M059J (cell line): ENCODE measurements at places on chromosomes 3 and 15.

DNA sequence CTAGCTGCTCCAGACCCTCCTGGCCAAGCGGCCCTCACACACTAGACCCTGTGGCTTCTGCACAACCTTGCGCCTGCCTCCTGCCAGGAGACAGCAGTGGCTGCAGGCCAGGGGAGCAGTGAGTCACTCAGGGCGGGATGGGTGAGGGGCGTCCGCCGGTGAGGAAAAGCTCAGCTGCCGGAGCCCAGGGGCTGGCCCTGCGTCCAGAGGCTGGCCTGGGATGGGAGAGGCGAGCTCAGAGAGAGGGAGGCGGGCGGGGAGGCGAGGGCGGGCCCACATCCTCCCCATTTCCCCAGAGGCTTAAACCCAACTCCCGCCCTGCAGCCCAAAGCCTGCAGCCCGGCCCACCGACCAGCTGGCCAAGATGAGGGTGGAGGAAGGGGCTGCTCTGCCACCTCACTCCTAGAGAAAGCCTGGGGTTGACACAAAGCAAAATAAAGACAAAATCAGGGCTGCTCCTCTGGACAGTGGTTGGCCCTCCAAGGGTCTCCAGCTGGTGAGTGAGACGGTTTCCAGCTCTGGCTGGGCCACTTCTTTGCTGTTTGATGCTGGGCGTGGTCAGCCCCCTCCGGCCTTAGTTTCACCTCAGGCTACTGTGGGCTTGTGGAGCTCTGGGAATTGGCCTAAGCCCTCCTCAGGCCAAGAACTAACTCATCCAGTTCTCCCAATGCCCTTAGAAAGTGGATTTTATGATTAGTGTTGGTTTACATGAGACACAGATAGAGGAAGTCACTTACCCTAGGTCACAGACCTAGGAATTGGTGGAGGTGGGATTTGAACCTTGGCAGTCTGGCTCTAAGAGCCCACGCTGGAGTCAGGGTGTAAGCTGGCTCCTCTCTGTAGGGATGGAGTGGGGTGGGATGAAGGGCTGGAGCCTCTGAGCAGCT lies 50.6 kb downstream of the IQSEC1 start:
- peak; percentile 90 for DNase-seq

DNA sequence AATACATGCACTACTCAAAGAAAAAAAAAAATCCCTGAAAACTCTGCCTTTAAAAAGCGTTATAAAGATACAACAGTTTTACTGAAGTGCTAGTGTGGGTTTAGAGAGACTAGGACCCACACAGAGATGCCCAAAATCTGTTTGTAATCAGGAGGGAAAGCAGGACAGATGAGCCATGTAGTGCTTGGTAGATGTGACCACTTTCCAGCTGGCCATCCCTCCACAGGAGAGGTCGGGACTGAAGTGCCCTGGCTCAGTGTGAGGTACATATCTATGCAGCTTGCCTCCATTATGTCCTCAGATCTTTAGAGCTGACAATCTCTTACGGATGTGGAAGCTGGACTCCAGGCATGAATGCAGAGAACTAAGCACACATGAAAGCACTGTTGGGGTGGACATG lies 57.5 kb upstream of the NANOGP8 start:
- no peak for DNase-seq

DNA sequence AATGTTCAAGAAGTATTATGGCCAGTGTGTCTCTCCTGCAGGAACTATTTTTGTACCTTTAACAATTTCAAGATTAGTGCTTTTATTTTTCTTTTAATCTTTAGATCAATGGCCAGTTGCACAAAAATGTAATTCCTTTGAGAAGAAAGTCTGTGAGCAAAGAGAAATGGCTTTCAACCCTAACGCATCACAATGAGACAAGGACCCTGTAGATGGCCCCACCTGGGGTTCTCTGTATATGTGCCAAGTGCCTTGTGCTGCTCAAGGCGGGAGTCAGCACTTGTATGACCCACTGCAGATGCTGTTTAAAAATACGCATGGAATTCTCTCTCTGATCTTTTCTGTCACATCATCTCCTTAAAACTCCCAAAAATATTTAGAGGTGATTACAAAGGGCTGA lies 453.4 kb downstream of the OCA2 start:
- DNase-seq: no peak

DNA sequence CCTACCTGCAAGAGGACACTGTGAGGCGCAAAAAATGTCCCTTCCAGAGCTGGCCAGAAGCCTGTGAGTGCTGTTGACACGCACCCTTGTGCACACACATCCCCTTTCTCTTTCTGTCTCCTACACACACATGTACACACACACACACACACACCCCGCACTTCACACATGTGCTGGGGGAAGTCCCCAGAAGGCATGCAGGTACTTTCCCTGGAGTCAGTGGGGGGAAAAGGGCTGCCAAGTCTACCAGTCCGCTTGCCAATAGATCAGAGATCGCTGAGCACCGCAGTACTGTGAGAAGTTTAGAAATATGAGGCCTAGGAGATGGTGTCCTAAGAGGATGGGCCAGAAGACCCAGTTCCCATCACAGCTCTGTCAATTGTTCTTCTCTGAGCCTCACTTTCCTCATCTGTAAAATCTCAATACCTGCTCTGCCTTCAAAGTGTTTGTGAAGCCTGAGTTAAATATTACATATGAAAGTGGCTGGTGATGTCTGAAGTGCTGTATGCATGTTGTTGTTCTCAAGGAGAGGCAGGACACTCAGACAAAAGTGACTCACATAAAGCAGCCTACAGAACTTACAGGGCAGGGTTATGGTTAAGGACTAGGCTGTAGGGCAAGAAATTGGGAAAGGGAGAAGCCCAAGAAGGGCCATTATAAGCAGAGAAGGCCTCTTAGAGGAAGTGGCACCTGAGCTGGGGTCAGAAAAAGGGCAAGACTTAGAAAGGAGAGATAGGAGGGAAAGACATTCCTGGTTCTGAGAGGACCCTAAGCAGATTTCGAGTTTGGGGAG lies 6.8 kb downstream of the IL17RE start:
- no peak for DNase-seq

- DNase-seq: no peak
Measured at GRCh38 chr3:50759015-50759414, 84.3 kb downstream of the DOCK3 start.

GRCh38 chr15:80754014-80754413 lies 25.2 kb upstream of the CEMIP start:
- DNase-seq: no peak

- no peak for DNase-seq
Measured at GRCh38 chr3:100533176-100533575, 40.8 kb downstream of the TMEM45A start.

DNA sequence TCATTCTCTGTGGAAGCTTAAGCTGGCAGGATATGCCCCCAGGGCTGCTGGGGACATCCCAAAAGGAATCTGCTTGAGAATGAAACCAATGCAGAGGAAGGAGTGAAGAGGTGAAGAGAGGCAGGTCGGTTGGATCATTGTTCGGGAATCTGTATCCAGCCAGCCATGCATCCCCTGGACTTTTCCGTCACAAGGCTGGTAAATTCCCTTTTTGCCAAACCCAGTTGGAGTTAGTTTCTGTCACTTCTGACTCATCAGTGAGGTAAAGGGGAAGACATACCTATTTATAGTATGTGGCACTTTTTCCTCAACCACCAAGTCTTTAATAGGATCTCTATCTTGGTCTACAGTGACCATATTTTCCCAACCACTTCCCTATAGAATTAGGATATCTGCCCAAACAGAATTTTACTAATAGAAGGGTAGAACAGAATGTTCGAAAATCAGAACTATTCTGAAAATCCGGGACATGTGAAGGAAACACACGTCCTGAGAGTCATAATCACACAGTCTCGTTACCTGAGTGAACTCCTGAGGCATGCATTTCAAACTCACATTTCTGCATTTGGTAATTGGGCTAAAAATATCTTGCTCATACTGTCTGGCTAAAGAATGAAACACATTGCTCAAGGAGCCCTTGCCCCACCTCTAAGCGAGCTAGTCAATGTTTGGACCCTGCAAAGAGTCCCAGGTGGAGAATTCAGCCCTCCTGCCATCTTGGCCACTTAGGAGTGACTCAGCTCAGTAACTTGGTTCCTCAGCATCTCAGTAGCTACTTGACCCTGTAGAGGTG lies 289.7 kb upstream of the ADAMTS9 start:
- DNase-seq: peak; percentile 86

GRCh38 chr3:152084441-152085158 lies 184.1 kb upstream of the MBNL1 start:
- DNase-seq: no peak

DNA sequence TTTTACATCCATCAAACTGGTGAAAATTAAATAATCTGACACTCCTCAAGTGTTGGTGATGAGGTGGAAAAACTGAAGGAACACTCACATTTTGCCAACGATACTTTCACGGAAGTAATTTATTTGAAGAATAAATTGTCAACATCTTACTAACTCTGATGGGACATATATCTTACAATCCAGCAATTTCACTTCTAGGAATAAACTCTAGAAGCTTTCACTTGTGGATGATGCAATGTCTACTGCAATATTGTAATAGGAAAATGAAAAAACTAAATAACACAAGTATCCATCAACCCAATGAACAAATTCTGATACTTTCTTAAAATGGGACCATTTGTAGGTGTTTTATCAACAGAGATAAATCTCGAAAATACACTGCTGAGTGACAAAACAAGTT lies 16.2 kb upstream of the LIPC start:
- DNase-seq: no peak

GRCh38 chr15:90184786-90185704 lies 16.1 kb upstream of the SEMA4B start:
- DNase-seq: peak; percentile 66

DNA sequence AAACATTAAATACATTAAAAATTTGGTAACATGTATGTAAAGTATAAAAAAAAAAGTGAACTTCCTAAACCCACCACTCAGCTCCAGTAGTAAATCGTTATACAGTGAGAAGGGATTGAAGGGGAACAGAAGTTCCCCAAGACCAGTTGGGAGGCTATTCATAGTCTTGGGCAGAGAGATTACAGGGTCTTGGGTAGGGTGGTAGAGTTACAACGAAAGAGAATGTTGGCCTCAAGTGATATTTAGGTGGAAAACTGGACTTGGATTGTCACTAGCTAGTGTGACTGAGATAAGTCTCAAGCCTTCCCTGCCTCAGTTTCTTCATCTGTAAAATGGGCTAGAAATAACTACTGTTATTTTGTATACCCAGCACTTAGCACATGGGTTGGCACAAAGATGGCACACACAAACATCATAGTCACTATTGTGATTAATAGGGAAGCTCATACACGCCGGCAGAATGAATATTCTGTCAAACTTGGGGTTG lies 431 bp upstream of the YEATS2 start:
- no peak for DNase-seq

DNA sequence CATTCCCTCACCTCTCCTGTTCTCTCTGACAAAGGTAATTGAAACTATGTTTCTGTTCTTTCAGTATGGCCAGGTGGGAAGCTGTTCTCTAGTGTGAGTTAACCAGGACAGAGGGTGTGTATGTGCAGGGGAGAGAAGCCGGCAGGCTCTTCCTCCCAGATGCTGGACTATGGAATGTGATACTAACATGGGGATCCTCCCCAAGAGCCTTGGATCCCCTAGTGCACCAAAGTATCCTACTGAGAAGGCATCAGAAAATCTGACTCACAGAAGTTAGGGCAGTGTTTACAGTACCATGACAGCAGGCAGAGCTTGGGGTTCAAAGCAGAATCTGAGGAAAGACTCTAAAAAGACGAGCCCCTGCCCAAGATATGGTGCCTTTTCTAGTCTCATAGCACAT lies 123.1 kb downstream of the APBA2 start:
- DNase-seq: peak; percentile 35

DNA sequence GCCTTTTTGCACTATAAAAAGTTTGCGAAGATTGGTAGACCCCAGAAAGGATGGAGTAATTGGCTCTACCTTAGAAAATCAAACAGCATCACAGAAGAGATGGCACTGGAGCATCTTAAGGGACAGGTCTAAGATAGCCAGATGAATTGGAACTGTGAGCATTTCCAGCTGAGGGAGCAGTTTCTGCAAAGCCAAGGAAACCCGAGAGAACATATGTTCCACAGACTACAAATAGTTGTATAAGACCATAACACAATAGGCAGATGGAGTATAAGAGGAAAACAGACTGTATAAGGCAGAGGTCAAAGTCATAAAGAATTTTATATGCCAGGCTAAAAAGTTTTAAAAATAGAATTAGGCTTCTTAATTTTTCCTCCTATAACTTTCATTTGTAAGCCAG lies 46.0 kb downstream of the TSC22D2 start:
- no peak for DNase-seq

- no peak for DNase-seq
Measured at GRCh38 chr3:187836823-187837770, 91.8 kb upstream of the BCL6 start.

- peak; percentile 37 for DNase-seq
Measured at GRCh38 chr15:83219026-83219425, 11.4 kb upstream of the HDGFL3 start.

DNA sequence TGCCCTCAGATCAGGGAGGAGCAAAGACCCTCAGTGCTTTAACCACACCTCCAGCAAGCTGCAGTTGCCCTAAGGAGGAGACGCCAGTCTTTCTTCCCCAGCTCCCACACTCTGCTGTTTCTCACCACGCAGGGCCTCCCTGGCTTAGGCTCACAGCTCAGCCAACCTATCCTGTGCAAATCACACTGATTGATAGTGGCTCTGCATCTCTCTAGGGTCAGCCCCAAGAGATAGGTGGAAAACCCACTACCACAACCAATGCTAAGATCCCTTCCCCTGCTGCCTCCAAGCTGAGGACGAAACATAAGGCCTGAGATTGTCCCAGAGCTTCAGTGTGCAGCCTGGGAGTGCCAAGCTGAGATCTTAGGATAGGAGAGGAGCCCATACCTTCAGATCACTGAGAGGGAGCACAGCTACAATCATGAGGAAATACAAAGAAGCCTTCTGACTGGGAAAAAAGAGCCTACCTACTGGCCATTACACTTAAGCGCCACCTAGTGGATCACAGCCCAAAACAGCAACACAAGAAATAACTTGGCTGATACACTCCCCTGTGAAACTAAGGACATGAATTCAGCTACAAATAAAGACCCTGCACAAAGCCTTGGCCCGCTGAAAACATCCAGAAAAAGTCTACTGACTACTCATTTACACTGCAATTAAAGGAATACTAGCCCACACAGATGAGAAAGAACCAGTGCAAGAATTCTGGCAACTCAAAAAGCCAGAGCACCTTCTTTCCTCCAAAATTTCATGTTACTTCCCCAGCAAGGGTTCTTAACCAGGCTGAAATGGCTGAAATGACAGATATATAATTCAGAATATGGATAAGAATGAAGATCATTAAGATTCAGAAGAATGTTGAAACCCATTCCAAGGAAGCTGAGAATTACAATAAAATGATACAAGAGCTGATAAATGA lies 271.5 kb upstream of the DCBLD2 start:
- DNase-seq: peak; percentile 82
